ENCODE measurements at places on chromosomes 12 and 14.
A peak's percentile ranks its signal among the peaks of the same experiment; 100 is the strongest.

DNA sequence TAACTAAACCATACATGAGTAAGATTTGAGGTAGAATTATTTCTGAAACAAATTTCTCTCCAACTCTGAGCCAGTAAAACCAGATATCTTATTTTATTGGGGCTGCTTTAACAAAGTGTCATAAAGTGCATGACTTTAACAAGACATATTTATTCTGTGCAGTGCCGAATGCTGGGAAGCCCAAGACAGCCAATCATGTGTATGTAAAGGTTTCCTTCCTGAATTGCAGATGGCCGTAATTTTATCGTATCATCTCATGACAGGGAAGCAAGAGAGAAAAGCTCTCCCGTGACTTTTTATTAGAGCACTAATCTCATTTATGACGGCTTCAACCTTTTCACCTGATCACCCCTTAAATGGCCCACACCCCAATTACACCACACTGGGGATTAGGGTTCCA lies 777.9 kb downstream of the TMEM121 start:
- no peak for DNase-seq

- no peak for DNase-seq
Observed at GRCh38 chr12:64814432-64814831, 10.0 kb upstream of the TBC1D30 start.

GRCh38 chr12:93614917-93615596 lies 42.6 kb downstream of the SOCS2 start:
- no peak for DNase-seq

- DNase-seq: peak; percentile 72
Observed at GRCh38 chr14:93115821-93116675, at the start of gene ITPK1. TSS of gene ITPK1 (minus strand) at chr14:93115925. CDS start at chr14:93115163, 762 bp downstream.

GRCh38 chr12:74794522-74794921 lies 256.9 kb downstream of the ATXN7L3B start:
- no peak for DNase-seq

- DNase-seq: no peak
Observed at GRCh38 chr14:20499108-20499507, 6.2 kb upstream of the RNASE10 start.

GRCh38 chr14:69299286-69300035 lies 39.5 kb downstream of the GALNT16 start:
- DNase-seq: no peak

DNA sequence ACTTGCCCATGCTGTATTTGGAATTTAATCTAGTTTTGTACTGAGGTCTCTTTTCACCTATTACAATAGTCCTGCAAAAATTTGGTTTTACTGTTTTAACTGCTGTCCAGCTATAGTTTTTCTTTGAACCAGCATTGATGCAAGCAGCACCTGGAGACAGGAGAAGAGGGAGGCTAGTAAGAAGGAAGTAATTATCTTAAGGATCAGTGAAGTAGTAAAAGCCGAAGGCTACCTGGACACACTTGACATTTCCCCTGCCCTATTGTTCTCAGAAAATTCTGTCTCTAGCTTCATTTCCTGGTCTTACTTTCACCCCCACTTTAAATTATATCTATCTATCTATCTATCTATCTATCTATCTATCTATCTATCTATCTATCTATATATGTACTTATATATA lies 43.5 kb upstream of the LRIG3 start:
- DNase-seq: no peak

DNA sequence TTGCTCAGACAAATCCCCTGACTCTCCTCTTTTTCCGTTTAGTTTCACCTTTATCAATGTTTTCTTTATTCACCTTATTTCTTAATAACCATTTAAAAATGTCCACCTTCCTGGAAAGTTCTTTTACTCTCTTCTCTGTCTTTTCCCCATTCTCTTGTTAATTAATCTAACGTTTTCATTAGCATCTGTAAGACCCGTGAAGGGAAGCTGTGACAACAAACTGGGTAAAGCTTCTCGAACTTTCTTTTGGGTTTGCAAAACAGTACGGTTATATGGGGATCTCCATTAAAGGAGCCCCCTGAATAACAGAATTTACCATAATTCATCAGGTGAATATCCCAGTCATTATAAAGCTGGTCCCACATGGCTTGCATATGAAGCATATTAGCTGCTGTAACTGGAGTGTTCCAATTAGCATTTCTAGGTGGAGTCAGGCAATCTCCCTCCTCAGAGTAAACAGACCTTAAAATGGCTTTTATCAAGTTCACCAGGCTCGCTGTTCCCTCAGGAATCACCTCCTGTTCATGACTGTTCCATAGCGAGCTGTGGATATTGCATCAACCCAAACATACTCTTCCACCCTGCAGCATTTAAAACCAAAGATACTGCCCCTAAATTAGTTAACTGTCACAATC lies 42.4 kb downstream of the TMEM30B start:
- DNase-seq: no peak

DNA sequence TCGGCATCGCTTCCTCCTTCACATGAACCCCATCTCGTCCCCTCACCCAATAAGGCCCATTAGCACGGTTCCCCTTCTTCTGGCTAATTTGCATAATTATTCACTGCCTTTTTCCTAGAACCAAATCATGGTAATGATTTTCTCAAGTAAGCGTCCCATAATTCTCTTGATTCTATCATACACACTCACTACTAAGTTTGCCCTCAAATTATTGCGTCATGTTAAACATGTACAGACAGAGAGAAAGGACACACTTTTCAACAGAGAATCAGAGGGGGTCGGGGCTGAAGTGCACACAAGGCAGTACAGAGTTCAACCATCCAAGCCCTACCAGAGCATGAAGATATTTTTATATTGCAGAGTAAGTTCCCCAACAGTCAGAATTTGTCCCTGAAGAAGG lies 256.6 kb downstream of the FOXN3 start:
- no peak for DNase-seq

- peak; percentile 73 for DNase-seq
Observed at GRCh38 chr14:93032421-93032936, 83.2 kb downstream of the ITPK1 start.

DNA sequence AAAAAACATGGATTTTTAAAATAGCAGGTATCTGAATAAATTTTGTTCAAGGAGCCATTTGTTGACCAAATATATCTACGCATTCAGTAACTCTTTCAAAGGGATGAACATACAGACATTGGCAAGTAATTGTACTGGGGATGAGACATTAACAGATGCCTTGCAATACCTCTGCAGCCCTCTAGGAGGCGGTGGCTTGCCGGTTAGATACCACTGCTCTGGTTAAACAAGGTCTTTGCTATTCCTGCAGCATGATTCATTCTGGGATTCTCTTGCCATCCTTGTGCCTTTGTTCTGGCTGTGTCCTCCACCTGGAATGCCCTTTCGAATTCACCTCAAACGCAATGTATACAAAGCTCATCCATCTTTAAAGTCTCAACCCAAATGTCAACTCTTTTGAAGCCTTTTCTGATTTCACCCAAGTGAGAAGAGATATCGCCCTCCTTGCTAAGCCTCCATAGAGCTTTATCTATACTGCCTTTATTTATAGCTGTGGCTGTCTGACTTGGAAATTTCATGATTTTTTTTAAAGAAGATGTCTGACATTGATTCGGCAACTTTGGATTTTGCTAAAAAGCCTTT lies 131.0 kb upstream of the SRRM4 start:
- DNase-seq: peak; percentile 5
